ENCODE measurements at places on chromosomes 5 and 9. TPM values are rescaled to one million over a fixed set of nuclear protein-coding genes. Genes with fewer than 3 reads are reported as not detected.
A peak's percentile ranks its signal among the peaks of the same experiment; 100 is the strongest.

The LRRC26 gene
- not detected for total RNA-seq

The CAST gene
- 126 TPM for total RNA-seq

The SLC6A7 gene
- not detected for total RNA-seq

The GMCL2 gene
- total RNA-seq, result not detected

The GRXCR2 gene
- not detected for total RNA-seq

The IFNE gene
- 2.0 TPM for total RNA-seq

DNA sequence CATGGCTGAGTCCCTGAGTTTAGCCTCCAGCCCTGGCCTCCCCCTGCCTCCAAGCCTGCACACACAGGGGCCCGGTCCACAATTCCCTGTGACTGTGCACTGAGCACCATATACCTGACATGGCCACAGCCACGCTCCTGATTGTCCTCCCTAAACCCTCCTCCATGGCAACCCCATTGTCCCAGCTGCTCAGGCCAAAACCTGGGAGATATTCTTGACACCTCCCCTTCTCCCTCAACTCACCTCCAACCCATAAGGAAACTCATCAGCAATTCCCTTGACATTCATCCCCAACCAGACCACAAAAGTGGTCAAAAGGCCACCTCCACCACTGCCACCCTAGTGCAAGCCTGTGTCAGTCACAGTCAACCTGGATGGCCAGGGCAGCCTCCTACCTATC is 107.5 kb upstream of the MVB12B start:
- DNase-seq, result no peak

DNA sequence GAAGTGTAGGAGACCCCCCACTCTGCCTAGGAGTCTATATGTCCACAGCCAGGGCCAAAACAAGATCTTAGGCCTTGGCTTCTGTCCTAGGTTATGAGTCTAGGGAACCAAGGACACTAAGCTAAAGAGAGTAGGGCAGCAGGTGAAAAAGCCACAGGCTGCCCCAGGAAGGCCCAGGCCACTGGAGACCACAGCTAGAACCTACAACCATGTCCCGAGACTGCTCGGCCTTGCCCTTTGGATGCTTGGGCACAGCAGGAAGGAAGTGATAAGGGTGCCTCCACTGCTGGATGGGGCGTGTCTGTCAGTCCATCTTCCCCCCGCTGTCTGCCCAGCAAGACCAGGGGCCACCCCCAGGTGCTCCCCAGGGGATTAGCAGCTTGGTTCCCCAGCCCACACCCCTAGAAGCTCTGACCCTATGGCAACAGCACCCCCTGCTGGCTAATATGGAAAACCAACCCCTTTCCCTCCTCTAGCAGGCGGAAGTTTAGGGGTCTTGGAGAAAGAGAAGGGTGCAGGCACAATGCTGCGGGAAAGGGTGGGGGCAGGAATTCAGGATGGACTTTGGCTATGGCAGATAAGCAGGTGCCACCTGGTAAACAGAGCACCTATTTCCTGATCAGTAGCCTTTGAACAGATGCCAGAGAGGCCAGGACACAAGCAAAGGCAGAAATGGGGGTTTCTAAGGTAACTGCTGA is 10.5 kb upstream of the IRF1 start:
- DNase-seq, result no peak

GRCh38 chr5:95988877-95989276 is 27.2 kb upstream of the ELL2 start:
- DNase-seq, result no peak

GRCh38 chr9:132586830-132587591 is 4.6 kb downstream of the BARHL1 start:
- DNase-seq, result no peak

DNA sequence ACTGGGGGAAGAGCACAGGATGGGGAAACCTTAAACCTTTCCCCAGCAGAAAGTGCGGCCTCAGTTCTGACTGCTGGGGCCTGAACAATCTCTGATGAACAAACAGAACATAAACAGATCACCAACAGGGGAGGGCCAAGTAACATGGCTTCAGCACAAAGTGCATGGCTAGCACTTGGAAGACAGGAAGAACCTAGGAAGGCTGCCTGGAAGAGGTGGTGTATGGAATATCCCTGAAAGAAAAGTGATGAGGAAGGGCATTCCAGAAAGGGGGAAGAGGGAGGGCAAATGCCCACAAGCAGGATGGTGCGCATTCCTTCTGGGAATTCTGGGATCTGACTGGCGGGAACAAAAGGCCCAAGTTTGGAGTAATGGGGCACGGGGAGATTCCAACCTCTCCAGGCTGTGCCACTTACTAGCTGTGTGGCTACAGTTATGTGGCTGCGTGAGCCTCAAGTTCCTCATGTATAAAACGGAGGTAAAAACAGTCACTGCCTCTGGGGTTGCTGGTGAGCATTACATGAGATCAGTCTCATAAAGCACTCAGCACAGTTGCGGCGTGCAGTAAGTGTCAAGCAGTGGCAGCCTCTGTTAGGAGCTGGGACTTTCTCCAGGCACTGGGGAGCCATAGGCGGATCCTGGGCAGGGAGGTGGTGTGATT is 1.6 kb downstream of the PDGFRB start:
- no peak for DNase-seq

- no peak for DNase-seq
These were observed 1.1 kb downstream of the PRUNE2 start for GRCh38 chr9:76904661-76905457.

DNA sequence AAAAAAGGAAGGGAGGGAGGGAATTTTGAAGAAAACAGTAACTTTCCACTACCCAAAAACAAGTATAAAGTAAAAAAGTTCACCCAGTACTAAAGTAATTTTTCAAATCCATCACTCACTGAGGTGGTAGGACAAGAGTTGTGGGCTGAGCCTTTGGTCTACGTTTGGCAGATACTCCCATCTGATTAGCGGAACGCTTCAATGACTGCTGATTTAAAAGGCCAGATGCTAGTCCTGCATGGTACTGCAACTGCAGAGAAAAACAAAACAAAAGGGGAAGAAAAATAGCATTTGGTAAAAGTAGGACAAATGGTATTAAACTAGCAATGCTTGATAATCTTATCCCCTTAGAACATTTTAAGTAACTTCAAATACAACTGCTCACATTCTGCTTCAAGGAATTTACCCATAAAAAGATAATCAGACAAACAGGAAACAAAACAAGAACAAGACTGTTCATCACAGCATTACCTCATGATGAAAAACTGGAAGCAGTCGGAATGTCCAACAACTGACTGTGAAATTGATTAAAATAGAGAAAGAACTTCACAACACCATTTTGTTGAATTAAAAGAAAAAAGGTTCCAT is 65.4 kb downstream of the MED27 start:
- DNase-seq, result no peak

DNA sequence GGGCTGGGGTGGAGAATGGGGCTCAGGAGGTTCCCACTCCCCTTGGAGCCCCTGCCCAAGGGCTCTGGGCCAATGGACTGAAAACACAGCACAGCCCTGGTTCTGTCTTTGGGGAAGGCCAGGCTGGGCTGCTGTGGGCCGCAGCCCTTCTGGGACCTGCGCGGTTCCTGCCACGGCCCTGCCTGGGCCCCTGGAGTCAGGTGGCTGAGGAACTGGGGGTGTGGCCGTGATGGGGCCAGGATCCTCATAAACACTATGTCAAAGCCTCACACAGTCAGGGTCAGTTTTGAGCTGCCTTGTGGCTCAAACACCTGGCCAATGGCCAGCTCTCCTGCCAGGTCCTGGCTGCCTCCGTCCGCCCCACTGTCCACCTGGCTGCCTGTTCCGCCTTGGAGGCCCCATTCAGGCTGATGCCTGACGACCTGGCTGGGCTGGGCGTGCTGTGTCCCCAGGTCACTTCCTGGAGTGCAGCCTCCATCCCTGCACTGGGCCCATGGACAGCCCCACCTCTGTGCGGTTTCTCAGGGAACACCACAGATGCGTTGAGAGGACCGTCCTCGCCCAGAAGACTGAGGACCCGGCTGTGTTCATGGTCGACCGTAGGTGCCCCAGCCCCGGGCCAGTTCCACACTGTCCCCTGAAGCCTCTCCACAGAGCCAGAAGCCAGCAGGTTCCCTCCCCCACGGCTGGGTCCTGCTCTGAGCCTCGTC is 27.5 kb downstream of the PAEP start:
- peak; percentile 14 for DNase-seq

DNA sequence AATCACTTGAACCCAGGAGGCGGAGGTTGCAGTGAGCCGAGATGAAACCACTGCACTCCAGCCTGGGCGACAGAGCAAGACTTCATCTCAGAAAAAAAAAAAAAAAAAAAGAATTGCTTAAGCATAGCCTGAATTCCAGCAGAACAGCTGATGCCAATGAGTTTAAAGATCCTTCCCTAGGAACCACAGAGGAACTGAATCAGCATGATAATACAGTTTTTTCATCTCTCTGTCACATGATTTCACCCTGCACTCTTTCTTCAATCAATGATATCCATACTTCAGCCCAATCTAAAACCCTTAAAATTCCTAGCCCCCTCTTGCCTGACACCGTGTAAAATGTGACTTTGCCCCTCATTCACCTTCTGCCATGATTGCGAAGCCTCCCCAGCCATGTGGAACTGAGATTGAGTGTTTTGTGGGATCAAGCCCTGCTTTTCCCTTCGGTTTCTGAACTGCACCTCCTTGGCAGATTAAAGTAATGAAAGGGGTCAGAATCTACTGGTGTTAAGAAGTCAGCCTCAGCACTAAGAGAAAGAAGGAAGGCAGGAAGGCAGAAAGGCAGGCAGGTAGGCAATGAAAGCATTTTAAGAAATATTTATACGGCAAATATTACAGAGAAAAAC is 20.9 kb upstream of the DMXL1 start:
- no peak for DNase-seq

DNA sequence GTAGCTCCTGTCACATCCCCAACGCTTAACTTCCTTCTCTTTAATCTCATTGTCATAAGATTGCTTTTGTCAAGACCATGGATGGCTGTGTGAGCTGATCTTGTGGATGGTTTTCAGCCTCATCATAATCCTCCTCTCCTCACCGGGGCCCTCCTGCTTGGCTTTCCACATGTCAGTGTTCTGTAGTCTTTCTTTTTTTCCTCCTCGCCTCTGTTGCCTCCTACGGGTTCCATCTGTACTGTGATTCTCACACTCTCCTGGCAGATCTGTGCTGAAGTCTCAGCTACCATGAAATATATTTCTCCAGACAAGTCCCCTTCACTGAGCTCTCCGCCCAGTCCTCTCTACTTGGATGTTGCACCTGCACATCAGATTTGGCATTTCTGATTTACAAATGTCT is 34.9 kb upstream of the FAM120AOS start:
- no peak for DNase-seq

DNA sequence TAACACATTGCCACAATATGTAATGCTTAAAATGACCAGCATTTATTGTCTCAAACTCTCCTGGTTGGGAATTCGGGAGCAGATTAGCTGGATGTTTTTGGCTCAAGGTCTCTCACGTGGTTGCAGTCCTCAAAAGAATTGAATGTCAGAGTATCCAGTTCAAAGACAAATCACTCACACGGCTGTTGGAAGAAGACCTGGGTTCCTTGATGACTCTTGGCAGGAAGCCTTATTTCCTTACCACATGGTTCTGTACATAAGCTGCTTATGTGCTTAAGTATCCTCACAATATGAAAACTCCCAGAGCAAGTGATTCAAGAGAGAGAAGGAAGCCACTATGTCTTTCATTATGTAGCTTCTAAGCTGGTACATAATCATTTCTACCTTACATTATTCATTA is 230.3 kb upstream of the PTPRD start:
- DNase-seq, result no peak

GRCh38 chr9:78406933-78407332 is 110.0 kb downstream of the PSAT1 start:
- no peak for DNase-seq

GRCh38 chr5:83844449-83845068 is 123.9 kb upstream of the HAPLN1 start:
- no peak for DNase-seq

DNA sequence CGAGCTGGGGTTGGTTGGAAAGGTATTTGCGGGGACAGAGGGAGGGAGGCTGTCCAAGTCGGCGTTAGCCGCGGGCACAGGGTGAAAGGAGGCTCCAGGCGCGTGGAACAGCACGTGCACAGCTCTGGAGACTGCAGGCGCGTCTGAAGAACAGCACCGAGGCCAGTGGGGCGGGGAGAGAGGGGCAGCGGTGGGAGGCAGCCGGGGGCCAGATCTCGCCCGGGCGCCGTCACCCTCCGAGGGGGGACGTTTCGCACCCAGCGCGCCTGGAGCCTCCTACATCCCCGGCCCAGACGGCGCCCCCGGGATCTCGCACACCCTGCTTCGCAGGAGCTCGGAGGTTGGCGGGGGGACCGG is 79.6 kb downstream of the NTNG2 start:
- DNase-seq, result no peak

GRCh38 chr5:151449297-151449696 is 1.9 kb downstream of the SLC36A1 start:
- DNase-seq, result no peak

GRCh38 chr9:38423973-38424843 is at the start of gene IGFBPL1:
IGFBPL1 (minus strand) TSS chr9:38424454; CDS start chr9:38424424, 30 bp downstream.
- DNase-seq, result peak; percentile 58

- no peak for DNase-seq
These were observed 277.4 kb downstream of the GABRB2 start for GRCh38 chr5:161269125-161269524.

DNA sequence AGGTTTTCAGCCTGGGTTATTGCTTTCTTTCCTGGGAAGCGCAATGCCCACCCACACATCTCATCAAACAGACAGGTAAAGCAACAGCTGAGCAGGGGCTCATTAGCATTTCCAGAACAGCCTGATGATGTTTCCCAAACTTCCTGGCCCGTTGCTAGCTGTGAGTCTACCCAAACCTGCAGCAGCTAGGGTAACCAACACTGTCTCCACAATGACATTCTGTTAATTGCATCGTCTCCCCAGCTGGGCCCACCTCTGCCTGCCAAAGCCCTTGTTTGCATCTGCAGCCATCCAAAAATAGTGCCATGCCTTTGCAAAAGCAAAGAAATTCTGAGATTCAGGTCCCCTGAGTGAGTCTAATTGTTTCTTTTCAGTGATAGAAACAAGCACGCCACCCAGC is 273.0 kb downstream of the MED10 start:
- no peak for DNase-seq

- DNase-seq, result no peak
These were observed 509 bp downstream of the LVRN start for GRCh38 chr5:115962565-115963402.

DNA sequence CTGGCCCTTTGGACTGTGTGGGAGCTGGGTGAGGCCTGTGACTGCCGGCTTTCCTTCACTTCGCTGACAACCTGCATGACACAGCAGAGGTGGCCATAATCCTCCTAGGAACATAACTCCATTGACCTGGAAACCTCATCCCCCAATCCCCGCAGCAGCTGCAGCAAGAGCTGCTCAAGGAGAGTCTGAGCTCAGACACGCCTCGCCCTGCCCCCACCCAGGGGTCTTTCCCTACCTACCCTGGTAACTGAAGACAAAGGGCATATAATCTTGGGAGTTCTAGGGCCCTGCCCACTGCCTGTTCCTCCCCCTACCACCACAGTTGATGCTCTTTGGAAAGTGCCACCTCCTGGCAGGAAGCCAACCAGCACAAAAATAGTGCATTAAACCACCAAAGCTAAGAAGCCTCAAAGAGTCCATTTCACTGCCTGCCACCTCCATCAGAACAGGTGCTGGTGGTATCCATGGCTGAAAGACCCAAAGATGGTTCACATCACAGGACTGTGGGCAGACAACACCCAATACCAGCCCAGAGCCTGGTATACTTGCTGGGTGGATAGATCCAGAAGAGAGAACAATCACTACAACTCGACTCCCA is 18.4 kb downstream of the TRIM36 start:
- DNase-seq, result no peak
